ENCODE measurements at places on chromosomes 6 and 20.

- DNase-seq: no peak
Observed at GRCh38 chr6:42047790-42048405, 2.4 kb upstream of the TAF8 start.

- DNase-seq: no peak
Observed at GRCh38 chr6:4906293-4907276, 97.3 kb downstream of the RPP40 start.

DNA sequence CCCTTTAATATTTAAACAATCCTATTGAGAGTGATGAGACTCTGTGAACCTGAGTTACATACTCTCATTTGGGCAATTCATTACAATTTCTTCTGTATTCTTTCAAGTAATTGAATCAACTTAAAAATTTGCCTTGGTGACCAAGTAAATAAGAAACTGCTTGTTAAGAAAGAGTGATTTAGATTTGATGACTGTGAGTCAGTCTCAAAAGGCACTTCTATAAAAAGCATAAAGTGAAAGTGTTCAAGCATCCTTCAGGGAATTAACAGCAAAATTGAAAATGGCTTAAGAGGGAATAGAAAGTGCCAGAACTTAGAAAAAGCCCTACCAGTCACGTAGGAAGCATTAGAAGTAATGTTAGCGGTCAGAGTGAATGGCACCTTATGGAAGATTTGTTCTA, 654.7 kb downstream of the EPM2A start:
- DNase-seq: no peak

DNA sequence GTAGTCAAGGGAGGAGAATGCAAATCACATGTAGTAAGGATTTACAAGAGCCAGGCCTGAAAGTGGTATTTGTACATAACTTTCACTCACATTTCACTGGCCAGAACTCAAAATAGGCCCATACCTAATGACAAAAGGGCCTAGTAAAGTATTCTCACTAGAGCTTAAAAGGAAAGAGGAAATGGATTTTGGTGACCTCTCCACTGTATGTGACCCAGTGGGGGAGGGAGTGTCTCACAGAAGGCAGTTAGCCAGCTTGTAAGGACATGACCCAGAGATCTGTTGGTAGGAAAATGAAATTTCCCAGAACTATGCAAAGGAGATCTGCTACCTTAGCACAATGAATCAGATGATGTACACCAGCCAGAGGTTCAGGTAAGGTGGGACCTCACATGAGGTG, 124.4 kb downstream of the PTPRT start:
- no peak for DNase-seq

DNA sequence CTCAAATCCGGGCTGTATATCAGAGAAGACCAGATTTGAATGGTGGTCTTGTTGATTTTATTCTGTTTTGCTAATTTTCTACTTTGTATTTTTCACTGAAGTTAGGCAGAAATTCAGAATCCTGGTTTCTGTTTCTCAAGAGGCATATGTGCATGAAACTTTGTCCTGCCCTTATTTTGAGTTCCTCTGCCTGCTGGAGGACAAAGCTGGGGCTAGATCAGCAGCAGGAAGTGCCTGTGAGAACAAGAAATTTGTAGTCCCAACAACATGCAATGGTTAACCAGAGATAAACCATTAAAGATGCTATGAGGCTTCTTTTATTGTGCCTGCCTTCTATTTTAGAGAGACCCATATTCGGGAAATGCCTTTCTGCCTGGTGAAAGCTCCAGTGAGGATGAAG, 37.1 kb downstream of the BEND6 start:
- no peak for DNase-seq

DNA sequence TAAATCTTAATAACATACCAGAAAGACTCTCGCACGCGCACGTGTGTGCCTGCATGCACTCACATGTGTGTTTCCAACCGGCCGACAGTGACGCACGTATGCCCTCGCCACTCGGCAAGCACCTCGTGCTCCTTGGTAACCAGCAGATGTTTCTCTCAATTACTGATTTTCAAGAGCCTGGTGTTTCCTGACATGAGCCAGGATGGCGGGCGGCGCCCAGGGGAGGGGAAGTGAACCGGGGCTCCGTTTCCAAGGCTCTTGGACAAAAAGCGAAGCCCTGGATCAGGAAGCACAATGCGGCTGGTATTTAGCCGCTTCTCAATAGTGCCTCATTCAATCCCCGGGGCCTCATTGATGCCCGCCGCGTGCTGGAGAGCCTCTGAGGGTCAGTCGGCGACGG, 37.7 kb downstream of the PMEPA1 start:
- no peak for DNase-seq

GRCh38 chr6:124285146-124285545, 481.5 kb downstream of the NKAIN2 start:
- no peak for DNase-seq

- DNase-seq: no peak
Observed at GRCh38 chr6:79076160-79076559, 1.9 kb downstream of the PHIP start.

GRCh38 chr6:82248273-82248735, 760 bp upstream of the IBTK start:
- DNase-seq: no peak

DNA sequence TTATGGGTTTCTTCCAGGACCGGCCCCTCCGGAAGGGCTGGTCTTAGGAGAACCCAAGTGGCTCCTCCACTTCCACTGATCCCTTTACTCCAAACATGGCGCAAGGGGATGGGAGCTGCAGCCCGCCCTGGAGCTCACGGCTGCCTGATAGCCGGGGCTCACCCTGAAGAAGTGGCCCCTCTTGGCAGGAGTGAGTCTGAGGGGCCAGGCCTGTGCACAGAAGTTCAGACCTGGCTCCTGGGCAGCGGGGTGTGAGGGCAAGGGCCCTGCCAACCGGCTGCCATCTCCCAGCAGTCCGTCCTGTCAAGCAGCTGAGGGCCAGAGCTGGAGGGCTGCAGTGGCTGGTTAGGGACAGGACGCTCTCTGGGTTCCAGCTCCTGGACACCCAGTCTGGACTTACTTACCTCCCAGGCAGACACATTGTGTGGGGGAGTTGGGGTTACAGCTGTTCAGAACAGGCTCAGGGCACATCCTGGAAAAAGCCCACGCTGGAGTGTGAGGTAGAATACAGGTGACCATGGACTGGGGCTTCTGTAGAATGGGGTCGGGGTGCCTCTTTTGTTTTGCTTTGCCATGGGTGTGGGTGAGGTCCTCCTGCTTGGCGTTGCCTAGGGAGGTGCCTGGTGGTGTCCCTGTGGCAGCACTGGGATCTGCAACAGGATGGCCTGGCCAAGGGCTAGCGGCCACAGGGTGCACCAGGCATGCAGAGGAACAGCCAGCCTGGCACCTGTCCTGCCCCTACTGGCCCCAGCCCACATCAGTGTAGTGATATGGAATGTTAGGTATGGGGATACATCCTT, 88.4 kb downstream of the ASXL1 start:
- DNase-seq: no peak

GRCh38 chr6:16503970-16504415, 257.3 kb downstream of the ATXN1 start:
- DNase-seq: no peak

GRCh38 chr20:41228858-41229257, 88.7 kb downstream of the ZHX3 start:
- DNase-seq: no peak

GRCh38 chr6:7048894-7049293, 58.9 kb upstream of the RREB1 start:
- DNase-seq: no peak

GRCh38 chr6:41470331-41471063, 75.7 kb upstream of the FOXP4 start:
- no peak for DNase-seq

DNA sequence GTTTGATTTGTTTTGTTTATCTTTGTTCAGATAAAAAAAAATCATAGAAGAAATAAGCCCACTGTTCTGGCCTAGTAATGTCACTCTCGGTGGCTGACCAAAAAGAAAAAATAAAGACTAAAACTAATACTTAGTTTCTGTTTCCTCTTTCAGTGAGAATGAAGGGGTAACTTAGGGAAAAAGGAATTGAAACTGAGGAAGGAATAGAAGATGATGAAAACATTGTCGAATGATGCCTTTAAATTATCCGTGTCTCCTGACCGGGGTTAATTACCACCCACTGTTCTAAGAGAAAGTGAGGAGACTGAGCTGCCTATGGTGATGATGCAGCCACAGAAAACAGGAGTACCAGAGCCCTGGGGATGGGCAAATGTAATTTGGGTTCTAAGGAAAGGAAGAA, 73.1 kb downstream of the PTCHD4 start:
- no peak for DNase-seq

DNA sequence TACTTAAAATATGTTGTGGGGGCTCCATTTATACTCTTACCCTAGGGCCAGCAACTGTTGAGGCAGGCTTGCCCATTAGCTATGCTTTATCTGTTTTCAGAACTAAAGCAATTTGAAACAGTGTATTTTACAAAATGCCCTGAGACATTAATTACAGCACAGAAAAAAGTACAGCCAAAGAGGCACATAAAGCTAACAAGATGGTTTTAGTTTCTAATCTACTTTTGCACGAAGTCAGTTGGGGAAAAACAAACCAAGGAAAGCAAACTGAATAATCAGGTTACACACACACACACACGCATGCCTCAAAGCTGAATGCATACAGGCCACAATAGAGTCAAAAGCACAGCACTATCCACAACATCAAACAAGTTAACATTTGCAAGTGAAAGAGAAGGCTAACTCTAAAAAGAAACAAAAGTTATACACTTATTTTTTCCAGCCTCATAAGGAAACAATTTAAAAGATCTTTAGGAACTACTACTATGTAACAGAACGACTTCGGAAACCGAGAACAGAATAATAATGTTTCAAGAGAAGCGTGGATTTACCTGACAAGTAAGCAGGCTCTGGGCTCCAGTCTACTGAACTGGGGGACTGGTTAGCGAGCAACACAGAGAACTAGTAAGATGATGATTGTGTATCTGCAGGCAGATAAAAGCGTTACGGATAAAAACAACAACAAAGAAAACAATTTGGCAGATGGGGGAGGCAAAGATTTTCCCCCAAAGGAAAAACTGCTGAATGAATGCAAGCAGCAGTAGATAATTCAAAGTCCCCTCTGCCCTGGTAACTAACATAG, 1.7 kb downstream of the SYCP2 start:
- DNase-seq: no peak

DNA sequence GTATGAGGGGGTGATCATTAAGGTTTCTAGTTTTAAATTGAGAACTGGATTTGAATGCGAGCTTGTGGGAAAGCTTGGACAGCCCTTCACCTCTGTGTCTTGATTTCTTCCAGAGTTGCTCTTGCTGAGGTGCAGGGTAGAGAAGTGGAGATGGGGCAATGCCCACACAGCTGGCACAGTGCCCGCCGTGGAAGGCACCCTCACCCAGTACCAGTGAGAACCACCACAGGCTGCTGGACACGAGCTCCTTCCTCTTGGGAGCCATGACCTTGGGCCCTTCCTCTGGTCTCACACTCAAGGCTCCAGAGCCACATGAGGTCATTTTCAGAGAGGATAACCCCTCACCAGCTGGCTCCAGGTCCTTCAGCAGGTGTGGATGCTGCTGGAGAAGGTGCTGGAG, 67.3 kb downstream of the DACT2 start:
- DNase-seq: no peak

GRCh38 chr20:60541991-60542390, 583.8 kb downstream of the CDH26 start:
- no peak for DNase-seq

DNA sequence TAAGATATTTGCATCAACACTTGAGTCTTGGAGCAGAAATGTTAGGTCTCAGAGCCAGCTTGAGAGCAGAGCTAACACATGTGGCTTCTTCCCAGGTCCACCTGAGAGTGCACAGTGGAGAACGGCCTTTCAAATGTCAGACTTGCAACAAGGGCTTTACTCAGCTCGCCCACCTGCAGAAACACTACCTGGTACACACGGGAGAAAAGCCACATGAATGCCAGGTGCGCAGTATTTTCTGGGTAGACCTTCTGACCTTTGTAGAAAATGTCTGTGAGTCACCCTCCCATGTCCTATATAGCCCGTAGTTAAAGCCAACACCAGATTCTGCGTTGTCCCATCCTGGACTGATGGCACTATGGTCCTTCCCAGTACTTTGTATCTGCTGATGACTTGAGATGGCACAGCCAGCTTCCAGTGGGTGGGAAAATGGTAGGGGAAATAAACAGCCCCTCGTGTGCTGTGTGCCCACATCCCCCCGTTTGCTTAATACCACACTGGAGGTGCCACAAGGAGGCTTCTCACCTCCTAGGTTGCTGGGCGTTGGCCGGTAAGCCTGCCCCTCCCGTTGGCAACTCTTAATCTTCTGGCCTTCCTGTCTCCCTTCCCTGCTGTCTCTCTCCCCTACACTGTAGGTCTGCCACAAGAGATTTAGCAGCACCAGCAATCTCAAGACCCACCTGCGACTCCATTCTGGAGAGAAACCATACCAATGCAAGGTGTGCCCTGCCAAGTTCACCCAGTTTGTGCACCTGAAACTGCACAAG, 20.3 kb downstream of the PRDM1 start:
- no peak for DNase-seq

DNA sequence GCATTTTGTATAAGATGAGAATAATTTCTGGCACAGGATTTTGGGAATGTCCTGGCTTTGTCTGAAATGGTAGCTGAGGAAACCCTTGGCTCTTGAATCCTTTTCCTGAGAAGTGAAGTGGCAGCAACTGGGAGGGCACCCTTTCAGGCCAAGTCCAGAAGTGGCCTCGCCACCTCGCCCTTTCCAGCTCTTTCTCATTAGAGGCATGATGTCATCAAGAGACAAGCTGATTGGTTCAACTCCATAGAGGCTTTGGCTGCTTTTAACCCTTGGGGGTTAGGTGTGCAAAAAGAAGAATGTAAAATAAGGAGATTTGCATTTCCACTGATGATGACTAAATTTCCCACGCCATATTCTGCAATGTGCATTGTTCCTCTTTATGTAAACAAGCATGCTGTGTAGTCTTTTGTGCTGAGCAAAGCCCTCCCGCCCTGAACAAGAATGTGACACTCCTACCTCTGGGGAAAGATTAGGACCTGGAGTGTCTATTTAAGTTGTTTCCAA, 116.5 kb downstream of the TCP11 start:
- no peak for DNase-seq

DNA sequence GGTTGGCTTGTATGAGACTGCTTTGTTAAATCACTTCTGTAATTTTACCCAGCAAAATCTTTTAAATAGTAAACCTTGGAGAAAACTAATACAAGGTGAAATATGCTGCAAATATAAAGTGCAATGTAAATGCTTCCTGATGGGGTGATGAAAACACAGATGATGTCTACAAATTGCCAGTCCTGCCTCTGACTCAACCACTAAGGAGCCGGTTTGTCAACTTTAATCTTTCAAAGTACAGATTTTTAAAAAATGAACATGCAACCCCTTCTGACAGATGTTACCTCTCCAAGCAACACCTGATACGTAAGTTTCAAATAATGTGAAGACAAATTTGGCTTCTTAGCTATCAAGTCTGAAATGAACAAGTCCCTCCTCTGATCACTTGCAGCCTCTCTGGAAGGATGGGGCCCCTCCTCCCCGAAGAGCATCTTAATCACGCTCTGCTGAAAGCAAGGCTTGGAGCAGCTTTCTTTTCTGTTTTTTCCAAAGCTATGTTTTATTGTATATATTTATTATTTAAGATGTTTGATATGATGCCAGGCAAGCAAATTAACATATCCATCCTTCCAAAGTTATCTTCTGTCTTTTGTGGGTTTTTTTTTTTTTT, 196.0 kb downstream of the MYLK4 start:
- DNase-seq: no peak

GRCh38 chr20:41329435-41330342, 10.9 kb upstream of the LPIN3 start:
- no peak for DNase-seq

GRCh38 chr6:128598571-128598970, 78.2 kb upstream of the PTPRK start:
- no peak for DNase-seq
